ENCODE measurements at places on chromosomes 16 and 17.

- DNase-seq: no peak
Measured at GRCh38 chr17:29010586-29010985, 4.8 kb upstream of the SEZ6 start.

- no peak for DNase-seq
Measured at GRCh38 chr16:71837150-71837549, 8.6 kb upstream of the ATXN1L start.

GRCh38 chr16:20904507-20905081 is 4.0 kb downstream of the LYRM1 start:
- DNase-seq: no peak

GRCh38 chr17:77735566-77736198 is 222.8 kb upstream of the TNRC6C start:
- peak; percentile 86 for DNase-seq

DNA sequence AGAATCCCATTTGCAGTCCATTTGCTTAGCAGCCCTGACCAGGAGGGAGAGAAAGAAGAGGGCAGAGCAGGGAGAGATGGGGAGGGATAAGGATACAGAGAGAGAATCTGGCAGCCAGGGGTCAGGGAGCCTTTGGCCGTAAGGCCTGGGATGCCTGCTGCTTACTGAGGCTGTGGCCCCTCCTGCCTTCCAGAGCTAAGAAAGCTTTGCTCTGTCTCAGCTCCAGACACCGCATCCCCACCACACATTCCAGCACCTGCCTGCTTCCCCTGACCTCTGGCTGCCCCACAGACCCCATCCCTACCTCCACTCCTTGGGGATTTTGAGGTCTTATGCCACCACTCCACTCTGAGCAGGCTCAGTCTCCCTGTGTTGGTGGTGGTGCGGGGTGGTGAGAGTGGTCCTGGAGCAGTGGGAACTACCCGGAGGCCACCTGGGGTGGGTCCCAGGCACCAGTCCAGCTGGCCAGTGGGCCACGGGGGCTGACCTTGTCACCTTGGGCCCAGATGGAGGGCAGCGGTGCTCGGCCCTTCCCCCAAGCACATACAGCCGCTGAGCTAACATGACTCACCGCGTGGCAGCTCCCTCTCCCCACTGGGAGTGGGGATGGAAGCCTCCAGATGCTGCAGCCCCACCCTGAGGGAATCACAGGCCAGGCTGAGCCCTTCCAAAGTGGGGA is 58.3 kb downstream of the RAI1 start:
- DNase-seq: no peak

- peak; percentile 59 for DNase-seq
Measured at GRCh38 chr17:33260638-33261037, 32.5 kb downstream of the ASIC2 start.

DNA sequence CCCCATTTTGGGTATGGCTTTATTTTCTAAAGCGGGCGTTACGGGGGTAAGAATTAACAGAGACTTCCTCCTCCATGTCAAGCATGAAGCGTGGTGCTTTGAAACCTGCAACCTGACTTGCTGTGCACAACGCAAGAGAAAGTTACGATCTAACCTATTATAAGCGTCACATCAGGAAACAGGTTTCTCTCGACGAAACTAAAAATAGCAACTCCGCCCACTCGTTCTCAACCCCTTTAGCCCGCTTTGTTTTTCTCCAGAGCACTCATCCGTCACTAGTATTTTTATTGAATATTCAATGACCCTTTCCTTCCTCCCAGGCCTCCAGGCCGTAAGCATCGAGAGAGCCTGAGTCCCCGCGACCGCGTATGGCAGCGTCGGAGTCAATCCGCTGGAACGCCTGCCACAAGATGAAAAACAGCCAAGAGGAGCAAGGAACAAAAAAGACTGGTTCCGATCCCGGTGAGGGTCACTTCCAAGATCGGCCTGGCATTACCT is 555 bp downstream of the NUP88 start:
- peak; percentile 3 for DNase-seq

GRCh38 chr17:14499976-14500375 is 199.1 kb downstream of the HS3ST3B1 start:
- DNase-seq: no peak

- no peak for DNase-seq
Measured at GRCh38 chr17:64148699-64149098, 18.8 kb upstream of the ERN1 start.

GRCh38 chr17:64063766-64064224 is 43.4 kb upstream of the ICAM2 start:
- DNase-seq: no peak

- no peak for DNase-seq
Measured at GRCh38 chr17:58120195-58120822, 27.9 kb upstream of the OR4D1 start.

- no peak for DNase-seq
Measured at GRCh38 chr16:72635104-72635503, 412.8 kb downstream of the ZFHX3 start.

- no peak for DNase-seq
Measured at GRCh38 chr17:82349287-82349701, 9.8 kb upstream of the TEX19 start.

DNA sequence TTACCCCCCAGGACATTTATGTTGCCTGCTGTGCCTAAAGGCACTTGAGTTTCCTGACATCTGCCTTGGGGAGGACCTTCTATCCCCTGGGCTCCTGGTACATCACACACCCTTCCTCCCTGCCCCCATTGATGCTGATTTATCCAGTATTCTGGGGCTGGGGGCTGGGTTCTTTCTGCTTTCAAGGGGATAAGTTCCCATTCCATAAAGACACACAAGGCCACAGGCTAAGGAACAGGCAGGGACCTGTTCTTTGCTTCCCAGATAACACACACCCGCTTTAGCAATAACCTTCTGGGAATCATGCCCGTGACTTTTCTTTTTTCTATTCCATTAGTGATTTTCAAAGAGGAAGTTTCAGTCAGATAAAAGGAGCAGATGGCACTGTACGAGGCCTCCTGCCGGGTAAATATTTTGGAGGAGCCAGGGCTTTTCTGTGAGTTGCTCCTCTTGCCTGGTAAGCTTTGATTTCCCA is 30.6 kb downstream of the CHD9 start:
- no peak for DNase-seq

DNA sequence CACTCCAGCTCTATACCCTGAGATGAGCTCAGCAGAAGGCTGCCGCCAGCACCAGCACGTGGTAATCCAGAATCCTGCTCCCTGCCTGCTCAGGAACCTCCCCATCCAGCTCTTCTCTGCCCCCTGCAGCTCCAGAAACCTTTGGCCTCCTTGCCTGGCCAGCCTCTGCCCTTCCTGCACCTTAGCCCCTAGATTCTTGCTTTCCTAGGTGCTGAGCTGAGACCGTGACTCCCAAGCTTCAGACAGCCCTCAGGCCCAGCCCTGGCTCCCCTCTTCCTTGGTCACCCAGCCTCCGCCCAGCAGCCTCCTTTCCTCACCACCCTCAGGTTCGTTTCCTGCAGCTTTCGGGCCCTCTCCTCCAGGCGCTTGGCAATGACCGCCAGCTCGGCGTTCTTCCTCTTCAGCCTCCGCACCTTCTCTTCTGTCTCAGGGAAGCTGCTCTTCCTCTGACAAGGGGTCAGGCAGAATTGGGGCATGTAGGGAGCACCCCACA is 2.6 kb downstream of the TSPOAP1 start:
- DNase-seq: no peak

- DNase-seq: no peak
Measured at GRCh38 chr16:53235851-53236250, 181.1 kb downstream of the CHD9 start.

- no peak for DNase-seq
Measured at GRCh38 chr16:73813527-73813926, 483.1 kb upstream of the PSMD7 start.

GRCh38 chr17:17107281-17107680 is 65.0 kb downstream of the MPRIP start:
- no peak for DNase-seq

- DNase-seq: no peak
Measured at GRCh38 chr17:47973541-47973940, 2.6 kb downstream of the CDK5RAP3 start.

- no peak for DNase-seq
Measured at GRCh38 chr16:76293980-76294379, 16.8 kb downstream of the CNTNAP4 start.

DNA sequence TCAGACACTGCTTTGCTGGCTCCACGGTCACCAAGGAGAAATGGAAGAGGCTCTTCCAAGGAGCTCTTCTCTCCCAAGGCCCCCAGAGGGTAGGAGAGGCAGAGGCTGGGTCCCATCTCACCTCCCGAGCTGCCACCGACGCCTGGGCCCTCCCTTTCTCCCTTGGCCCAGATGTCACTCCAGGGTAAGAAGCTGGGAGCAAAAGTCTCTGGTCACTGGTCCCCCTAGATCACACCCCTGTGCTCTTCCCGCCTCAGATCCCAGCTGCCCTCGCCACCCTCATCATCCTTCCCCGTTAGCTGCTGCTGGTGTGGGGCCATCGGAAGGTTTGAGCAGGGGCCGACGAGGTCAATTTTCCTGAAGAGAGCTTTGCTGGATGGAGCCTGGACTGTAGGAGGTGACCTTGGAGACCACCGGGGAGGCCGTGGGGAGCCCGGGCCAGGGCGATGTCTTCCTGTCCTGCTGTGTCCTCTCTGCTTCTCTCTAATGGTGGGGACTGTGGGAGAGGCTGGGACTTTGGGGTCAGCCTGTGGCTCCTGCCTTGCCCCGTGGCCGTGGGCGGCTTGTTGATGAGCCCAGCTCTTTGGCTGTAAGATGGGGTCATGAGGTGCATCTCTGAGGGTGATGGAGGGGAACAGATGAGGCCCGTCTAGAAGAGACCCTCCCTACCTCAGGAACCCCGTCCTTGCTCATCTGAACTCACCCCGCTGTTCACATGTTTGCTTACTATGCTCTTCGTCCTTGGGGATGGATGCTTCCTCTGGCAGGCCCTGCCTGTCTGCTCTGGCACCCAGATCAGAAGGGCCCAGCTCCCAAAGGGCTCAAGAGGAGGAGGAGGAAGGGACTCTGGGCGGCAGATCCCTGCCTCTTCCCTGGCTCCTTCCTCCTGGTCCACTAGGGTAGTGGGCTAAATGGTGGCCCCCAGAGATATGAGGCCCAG is 11.4 kb upstream of the RHBDF2 start:
- DNase-seq: no peak

DNA sequence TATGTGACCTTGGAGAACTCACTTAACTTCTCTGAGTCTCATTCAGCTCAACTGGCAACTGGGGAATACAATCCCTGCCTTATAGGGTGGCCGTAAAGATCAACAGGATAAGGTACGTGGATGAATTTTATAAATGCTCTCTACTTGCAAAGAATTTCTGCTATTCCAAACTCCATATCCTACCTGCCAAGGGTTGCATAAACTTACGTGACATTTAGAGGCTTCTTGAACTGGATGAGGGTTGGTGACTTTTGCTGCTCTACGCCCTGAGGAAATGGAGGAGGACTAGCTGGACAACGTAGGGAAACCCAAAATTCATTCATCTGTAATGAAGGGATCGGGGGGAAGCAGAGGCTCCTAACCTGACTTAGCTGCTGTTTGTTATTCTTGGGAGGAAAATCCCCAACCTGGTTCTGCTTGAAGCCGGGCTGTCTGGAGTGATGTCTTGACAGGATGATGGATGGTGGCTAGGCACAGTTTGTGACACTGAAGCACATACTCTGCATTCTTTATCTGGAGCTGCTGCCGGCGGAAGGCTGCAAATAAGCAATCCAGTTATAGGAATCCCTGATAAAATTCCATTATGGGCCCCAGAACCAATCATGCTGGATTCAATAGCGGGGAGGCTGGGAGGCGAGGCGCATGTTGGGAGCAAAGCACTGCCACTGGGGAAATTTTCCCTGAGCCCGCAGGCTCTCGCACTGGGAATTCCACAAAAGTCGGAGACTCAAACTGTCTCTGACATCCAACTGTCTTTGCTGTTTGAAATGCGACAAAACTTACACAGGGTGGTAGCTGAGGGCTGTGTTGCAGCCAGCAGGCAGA is 94.7 kb upstream of the SDK2 start:
- no peak for DNase-seq

- DNase-seq: no peak
Measured at GRCh38 chr17:15650741-15651582, 31.5 kb upstream of the FBXW10B start.

DNA sequence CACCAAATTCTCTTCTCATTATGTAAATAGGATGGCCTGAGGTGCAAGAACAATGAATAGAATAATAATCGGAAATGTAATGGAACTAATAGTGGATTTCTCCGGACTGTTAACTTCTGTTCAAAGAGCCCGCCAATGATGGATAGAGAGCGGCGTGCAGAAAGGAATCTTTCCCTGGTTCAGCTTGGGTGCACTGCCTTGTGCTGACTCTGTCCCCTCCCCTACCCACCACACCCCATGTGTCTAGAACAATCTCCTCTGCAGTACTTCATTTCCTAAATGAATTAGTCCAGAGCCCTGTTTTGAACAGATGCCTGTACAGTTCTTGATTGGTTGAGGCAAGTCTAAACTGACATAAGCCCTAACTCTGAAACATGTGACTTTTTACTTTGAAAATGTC is 125.4 kb downstream of the CDH13 start:
- no peak for DNase-seq

DNA sequence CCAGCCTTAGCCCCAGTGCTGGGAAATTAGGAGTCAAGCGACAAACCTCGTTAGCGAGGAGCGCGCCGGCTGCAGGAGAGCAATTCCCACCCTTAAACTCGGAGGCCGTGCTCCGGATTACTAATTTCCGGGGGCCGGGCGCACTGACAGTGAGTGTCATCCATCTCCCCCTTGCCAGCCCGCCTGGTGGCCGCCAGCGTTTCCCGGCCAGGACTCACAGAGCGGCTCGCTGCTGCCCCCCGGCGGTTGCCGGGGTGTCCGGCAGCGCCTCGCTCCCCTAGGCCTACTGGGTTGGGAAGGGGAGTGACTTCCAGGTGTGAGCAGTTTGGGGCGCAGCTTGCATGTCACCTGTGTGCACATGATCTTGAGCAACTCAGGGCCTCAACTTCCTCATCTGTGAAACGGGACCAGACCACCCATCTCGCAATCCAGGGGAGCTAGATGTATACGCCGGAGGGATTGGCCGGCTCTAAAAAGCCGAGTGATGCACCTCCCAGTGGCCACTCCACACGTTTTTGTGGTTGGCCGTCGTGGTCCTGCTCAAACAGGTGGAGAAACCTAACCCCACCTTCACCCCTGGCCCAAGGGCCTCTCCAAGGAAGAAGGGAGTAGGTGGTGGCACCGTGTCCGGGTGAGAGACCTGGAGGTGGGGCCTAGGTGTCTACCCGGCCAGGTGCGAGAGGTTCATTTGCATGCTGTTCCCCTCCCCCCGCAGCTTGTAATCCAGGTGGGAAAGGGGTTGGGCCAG is 2.5 kb upstream of the GSE1 start:
- no peak for DNase-seq

GRCh38 chr17:5272322-5272721 is 9.8 kb upstream of the RABEP1 start:
- no peak for DNase-seq

GRCh38 chr16:1744338-1744840 is 27.0 kb downstream of the NME3 start:
- DNase-seq: no peak

GRCh38 chr16:85171004-85171758 is 58.9 kb upstream of the CIBAR2 start:
- no peak for DNase-seq

- DNase-seq: peak; percentile 70
Measured at GRCh38 chr17:67528751-67529436, 151.8 kb downstream of the PITPNC1 start.

- no peak for DNase-seq
Measured at GRCh38 chr16:10552998-10553491, 27.4 kb downstream of the EMP2 start.

Measured in NCI-H187 treated with DMSO at 0.1 percent for 48 hours (cell line).